H4 (cell line): ENCODE measurements at places on chromosomes 1 and 21. TPM values are rescaled to one million over a fixed set of nuclear protein-coding genes. Genes with fewer than 3 reads are reported as not detected.

- no peak for DNase-seq
Observed at GRCh38 chr1:154845174-154845573, 24.9 kb downstream of the KCNN3 start.

GRCh38 chr1:196607981-196608380, 259 bp downstream of the KCNT2 start:
- DNase-seq, result no peak

- no peak for DNase-seq
Observed at GRCh38 chr21:43312011-43312410, 114.9 kb downstream of the SIK1 start.

GRCh38 chr1:8011016-8011415, 15.1 kb downstream of the ERRFI1 start:
- DNase-seq, result no peak

GRCh38 chr1:100266741-100267140, 725 bp downstream of the RTCA start:
- no peak for DNase-seq

The SLC1A7 gene
- 0.60 and 2.4 TPM in 2 replicates for total RNA-seq

GRCh38 chr1:42469727-42470126, 6.6 kb downstream of the CCDC30 start:
- no peak for DNase-seq

The ANP32E gene
- 29.4 and 52.6 TPM in 2 replicates for total RNA-seq

GRCh38 chr1:240417317-240417716, 194.6 kb downstream of the GREM2 start:
- no peak for DNase-seq

DNA sequence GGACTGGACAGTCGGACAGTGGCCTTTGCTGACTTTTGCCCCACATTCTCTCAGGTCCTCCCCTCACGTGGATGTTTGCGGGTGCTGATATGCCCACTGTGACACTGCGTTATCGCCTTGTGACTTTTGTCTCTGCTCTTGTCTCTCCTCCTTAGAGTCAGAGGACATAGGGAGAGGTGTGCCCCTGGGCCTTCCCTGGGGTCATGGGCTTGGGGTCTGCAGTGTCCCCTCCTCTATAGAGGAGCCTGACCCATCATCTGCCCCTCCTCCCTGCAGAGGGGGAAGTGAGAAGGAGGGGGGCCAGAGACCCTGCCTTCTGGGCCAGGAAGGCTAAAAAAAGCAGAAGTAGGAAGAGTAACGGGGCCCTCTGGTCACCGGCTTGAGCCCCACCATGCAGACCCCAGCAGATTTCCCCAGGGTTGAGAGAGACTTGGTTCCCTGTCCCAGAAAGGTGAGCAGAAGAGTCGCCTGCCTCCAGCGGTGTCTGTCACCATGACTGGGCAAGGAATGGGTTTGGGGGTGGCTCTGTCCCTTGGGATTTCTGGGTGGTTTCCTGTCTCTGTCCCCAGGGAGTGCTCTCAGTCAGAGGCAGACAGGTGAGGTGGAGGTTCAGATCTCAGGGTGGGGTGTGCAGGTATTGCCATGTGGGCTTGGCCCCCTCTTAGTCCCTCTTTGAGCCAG, 13.3 kb downstream of the RPS6KA1 start:
- no peak for DNase-seq

GRCh38 chr1:217089361-217090014, 366.3 kb upstream of the ESRRG start:
- peak; percentile 61 for DNase-seq

The TTC13 gene
- 8.3 and 11.3 TPM in 2 replicates for total RNA-seq

The NBPF10 gene
- total RNA-seq, result 0.35 and 0.54 TPM in 2 replicates

- DNase-seq, result peak; percentile 3
Observed at GRCh38 chr1:106755682-106756406, 300.6 kb upstream of the PRMT6 start.

DNA sequence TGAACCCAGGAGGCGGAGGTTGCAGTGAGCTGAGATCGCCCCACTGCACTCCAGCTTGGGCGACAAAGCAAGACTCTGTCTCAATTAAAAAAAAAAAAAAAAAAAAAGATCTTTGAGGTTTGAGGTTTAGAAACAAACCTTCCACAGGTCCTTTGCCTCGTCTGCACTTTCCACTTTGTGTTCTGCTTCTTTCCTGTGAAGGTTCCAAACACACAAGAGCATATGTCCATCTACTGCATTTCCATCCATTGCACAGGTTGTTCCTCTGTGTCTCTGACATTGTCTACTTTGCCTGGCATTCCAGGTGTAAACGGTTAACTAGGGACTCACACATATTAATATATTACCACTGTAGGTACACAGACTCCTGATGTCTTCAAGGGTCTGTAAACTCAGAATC, 40.1 kb downstream of the DSTYK start:
- peak; percentile 26 for DNase-seq

DNA sequence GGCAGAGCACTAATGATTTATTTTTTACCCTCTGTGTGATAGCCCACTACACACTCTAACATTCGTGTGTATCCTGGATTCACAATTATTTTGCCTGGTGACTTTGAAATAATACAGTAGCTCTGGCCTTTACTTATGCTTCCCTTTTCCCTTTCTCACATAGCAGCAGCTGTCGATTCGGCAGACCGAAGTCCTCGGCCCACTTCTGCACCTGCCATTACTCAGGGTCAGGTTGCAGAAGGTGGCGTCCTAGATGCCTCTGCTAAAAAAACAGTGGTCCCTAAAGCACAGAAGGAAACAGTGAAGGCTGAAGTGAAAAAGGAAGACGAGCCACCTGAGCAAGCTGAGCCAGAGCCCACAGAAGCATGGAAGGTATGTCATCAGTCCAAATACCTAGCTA, 70.8 kb downstream of the TMEM200B start:
- DNase-seq, result no peak

The S100PBP gene
- total RNA-seq, result 25.2 and 29.1 TPM in 2 replicates

The DAB1 gene
- not detected in 2 replicates for total RNA-seq

The DNAJC6 gene
- 9.4 and 19.3 TPM in 2 replicates for total RNA-seq

The ITLN2 gene
- total RNA-seq, result not detected in 2 replicates

GRCh38 chr1:231099996-231100767, 60.1 kb upstream of the FAM89A start:
- DNase-seq, result no peak

GRCh38 chr1:73136975-73137374, 854.6 kb upstream of the NEGR1 start:
- DNase-seq, result no peak

The SCMH1 gene
- total RNA-seq, result 20.9 and 23.9 TPM in 2 replicates

GRCh38 chr21:42027085-42027821, 17.1 kb upstream of the ZBTB21 start:
- DNase-seq, result no peak

- DNase-seq, result no peak
Observed at GRCh38 chr21:42649122-42650032, 4.0 kb upstream of the PDE9A start.

DNA sequence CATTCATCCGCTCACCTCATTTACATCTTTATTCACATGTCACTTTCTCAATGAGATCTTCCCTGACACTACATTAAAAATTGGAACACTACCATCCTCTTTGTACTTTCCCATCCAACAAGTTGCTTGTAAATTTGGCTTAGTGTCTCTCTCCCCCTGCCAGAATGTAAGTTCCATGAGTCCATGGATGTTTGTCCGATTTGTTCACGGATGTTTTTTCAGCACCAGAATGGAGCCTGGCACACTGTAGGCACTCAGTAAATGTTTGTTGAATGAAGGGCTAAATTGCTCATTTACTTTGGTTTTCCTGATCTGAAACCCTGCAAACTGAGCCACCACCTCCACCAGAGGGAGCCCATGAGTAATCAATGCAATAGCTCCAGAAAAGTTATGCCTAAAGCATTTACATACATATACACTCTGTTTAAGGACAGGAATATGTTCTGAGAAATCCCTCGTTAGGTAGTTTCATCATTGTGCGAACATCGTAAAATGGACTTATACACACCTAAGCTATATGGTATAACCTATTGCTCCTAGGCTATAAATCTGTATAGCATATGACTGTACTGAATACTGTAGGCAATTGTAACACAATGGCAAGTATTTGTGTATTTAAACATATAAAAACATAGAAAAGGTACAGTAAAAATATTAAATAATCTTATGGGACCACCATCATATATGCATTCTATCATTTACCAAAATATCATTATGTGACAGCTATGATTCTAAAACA, 2.8 kb upstream of the EYA3 start:
- DNase-seq, result peak; percentile 45

DNA sequence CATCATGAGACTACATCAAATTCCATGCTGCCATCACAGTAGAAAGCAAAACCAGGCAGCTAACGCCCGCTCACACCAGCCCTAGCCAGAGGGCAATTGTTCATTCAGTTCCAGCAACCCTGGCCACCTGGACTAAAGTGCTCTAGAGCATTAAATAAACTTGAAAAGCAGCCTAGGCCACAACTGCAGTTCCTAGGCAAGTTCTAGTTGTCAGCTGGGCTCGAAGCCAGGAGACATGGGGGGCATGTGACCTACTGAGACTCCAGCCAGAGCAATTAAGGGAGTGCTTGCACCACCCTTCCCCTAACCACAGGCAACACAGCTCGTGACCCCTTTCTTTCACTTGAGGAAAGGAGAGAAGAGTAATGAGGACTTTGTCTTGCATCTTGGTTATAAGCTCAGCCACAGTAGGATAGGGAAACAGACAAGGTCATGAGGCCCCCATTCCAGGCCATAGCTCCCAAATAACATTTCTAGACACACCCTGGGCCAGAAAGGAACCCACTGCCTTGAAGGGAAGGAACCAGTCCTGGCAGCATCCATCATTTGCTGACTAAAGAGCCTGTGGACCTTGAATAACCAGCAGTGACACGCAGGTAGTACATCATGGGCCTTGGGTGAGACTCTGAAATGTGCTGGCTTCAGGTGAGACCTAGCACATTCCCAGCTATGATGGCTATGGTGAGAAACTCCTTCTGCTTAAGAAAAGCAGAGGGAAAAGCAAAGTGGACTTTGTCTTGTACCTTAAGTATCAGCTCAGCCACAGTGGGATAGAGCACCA, 77.0 kb downstream of the ZZZ3 start:
- DNase-seq, result peak; percentile 89

DNA sequence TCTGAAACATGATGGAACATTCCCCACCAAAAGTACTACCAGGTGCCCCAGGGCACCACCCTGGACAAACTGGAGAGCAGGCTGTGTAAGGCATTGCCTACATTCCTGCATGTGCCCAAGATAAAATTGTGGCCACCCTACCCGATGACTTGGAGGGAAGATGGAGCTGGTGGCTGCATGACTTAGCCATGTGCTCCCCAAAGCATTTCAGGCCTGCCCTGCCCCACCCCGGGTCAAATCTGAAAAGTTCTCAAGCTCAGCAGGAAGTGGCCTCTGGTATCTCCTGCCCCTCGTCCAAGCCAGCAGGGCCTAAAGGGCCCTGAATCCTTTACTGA, 8.5 kb downstream of the CD2 start:
- no peak for DNase-seq

DNA sequence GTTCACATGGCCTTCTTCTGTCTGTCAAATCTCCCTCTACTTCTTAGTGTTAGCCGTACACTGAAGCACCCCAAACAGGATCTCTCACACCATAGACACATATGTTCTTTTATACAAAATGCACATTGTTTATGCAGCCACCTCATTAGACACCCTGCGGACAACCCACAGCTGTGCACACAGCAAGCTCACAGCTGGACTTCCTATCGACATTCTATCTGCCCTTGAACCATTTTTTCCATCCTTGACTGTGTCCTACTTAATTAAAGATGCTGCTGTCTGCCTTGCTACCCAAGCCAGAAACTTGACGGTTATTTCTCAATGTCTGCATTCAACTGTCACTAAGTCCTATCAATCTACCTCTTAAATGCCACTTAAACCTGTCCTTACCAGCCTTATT, 3.2 kb upstream of the ZBTB21 start:
- DNase-seq, result no peak

GRCh38 chr1:26537951-26538352, 8.4 kb downstream of the RPS6KA1 start:
- no peak for DNase-seq

The GNG4 gene
- total RNA-seq, result 6.0 and 9.0 TPM in 2 replicates

GRCh38 chr1:82321794-82322193, 521.1 kb downstream of the ADGRL2 start:
- no peak for DNase-seq

DNA sequence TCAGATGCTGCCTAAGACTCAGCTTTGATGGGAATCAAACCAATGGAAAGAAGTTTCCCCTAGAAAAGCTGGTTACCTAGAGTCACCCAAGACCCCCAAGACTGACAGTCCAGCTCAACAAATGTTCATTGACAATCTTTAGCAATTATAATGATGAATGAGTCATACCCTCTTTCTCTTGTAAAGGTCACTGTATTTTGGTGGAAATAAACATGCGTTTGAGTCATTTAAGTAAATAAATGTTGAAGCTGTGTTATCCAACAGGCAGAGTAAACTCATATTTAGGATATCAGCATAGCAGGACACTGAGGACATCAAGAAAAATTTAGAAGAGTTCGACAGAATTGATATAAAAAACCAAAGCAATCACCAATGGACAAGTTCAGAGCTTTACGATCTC, 295.9 kb downstream of the RGS7 start:
- no peak for DNase-seq

The FASLG gene
- not detected in 2 replicates for total RNA-seq

The CD2 gene
- not detected in 2 replicates for total RNA-seq

DNA sequence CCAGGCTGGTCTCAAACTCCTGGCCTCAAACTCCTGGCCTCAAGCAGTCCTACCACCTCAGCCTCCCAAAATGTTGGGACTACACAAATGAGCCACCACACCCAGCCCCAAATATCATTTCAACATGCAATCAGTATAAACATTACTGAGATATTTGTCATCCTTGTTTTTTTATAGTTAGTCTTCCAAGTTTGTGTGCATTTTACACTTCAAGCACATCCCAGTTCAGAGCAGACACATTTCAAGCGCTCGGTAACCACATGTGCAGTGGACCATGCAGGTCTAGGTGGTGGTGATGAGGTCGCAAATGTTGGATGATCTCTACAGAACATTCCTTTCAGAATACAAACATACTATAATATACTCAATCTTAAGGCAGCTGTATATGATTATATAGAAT, 23.8 kb upstream of the APP start:
- no peak for DNase-seq

The FCGR3A gene
- total RNA-seq, result not detected in 2 replicates

The NBPF8 gene
- total RNA-seq, result 5.4 and 8.2 TPM in 2 replicates

The RIIAD1 gene
- not detected in 2 replicates for total RNA-seq
